ENCODE measurements at places on chromosomes 3 and 15.

GRCh38 chr15:29795610-29796009, 26.7 kb downstream of the TJP1 start:
- H3K4me1 ChIP-seq, result no peaks in the 10 kb centered on the region
- H3K27ac ChIP-seq, result no peak overlapping the region
- no peaks in the 10 kb centered on the region for H3K36me3 ChIP-seq
- H3K27me3 ChIP-seq, result no peaks in the 10 kb centered on the region
- no peak overlapping the region for H3K4me3 ChIP-seq

- H3K4me3 ChIP-seq, result no peak overlapping the region
- no peaks in the 10 kb centered on the region for H3K27me3 ChIP-seq
- no peaks in the 10 kb centered on the region for H3K4me1 ChIP-seq
- DNase-seq, result no peak
- no peaks in the 10 kb centered on the region for H3K36me3 ChIP-seq
- no peak overlapping the region for H3K27ac ChIP-seq
Observed at GRCh38 chr3:143362115-143362991, 242.8 kb downstream of the CHST2 start.

DNA sequence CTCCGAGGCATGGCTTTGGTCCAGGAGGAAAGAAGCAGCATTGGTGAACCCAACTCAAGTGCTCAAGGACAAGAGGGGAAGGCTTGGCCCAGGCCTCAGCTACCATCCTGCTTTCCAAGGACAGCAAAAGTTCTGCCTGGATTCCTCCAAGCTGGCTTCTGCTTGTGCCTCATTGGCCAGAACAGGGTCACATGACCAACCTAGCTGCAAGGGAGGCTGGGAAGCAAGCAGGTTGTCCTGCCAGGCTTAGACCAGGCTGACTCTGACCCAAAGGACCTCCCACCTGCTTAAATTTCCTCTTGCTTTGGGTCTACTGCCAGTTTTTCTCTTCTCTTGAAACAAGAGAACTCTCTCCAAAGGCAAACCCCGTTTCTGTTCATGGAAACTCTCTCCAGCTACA, 70.7 kb downstream of the RPN1 start:
- no peak overlapping the region for H3K27ac ChIP-seq
- H3K4me1 ChIP-seq, result no peaks in the 10 kb centered on the region
- no peaks in the 10 kb centered on the region for H3K36me3 ChIP-seq
- no peaks in the 10 kb centered on the region for H3K27me3 ChIP-seq
- DNase-seq, result no peak
- H3K4me3 ChIP-seq, result no peak overlapping the region

GRCh38 chr15:24943361-24943760, 11.4 kb upstream of the SNRPN start:
- no peak overlapping the region for H3K27ac ChIP-seq
- H3K36me3 ChIP-seq, result no peaks in the 10 kb centered on the region
- H3K4me1 ChIP-seq, result peaks cover 12% of the 10 kb centered on the region
- H3K4me3 ChIP-seq, result no peak overlapping the region

- H3K4me3 ChIP-seq, result peak within 1 kb of the TSS; percentile 58
- no peaks in the 10 kb centered on the region for H3K36me3 ChIP-seq
- H3K27me3 ChIP-seq, result no peaks in the 10 kb centered on the region
- H3K4me1 ChIP-seq, result no peaks in the 10 kb centered on the region
- DNase-seq, result peak; percentile 92
- H3K27ac ChIP-seq, result peak within 1 kb of the TSS; percentile 29
Observed at GRCh38 chr3:38138349-38139190, at the start of gene MYD88. Gene MYD88 (plus strand): TSS chr3:38138661. CDS start chr3:38138701, 40 bp downstream.

- no peak for DNase-seq
- no peaks in the 10 kb centered on the region for H3K4me1 ChIP-seq
- H3K4me3 ChIP-seq, result no peak overlapping the region
- no peaks in the 10 kb centered on the region for H3K27me3 ChIP-seq
- no peak overlapping the region for H3K27ac ChIP-seq
- no peaks in the 10 kb centered on the region for H3K36me3 ChIP-seq
Observed at GRCh38 chr15:91202510-91203102, 102.5 kb downstream of the SV2B start.

GRCh38 chr3:46829699-46830208, 33.5 kb downstream of the MYL3 start:
- H3K4me1 ChIP-seq, result no peaks in the 10 kb centered on the region
- no peak for DNase-seq
- no peak overlapping the region for H3K4me3 ChIP-seq
- no peaks in the 10 kb centered on the region for H3K27me3 ChIP-seq
- no peaks in the 10 kb centered on the region for H3K36me3 ChIP-seq

Measured in aorta (tissue), 5 donors.